ENCODE measurements at places on chromosomes 16 and 17.

GRCh38 chr17:81066771-81067315, 31.9 kb downstream of the BAIAP2 start:
- DNase-seq: no peak

- no peak for DNase-seq
Observed at GRCh38 chr16:73066927-73067670, 19.2 kb upstream of the ZFHX3 start.

GRCh38 chr17:76972046-76972641, 103.9 kb downstream of the MGAT5B start:
- DNase-seq: no peak

GRCh38 chr17:67374329-67375053, 2.6 kb upstream of the PITPNC1 start:
- no peak for DNase-seq

Measured in forelimb muscle (tissue), 1 donor.